Ovary (tissue), 10 donors: ENCODE measurements at places on chromosomes 1 and 21.
A peak's percentile ranks its signal among the peaks of the same experiment; 100 is the strongest.

DNA sequence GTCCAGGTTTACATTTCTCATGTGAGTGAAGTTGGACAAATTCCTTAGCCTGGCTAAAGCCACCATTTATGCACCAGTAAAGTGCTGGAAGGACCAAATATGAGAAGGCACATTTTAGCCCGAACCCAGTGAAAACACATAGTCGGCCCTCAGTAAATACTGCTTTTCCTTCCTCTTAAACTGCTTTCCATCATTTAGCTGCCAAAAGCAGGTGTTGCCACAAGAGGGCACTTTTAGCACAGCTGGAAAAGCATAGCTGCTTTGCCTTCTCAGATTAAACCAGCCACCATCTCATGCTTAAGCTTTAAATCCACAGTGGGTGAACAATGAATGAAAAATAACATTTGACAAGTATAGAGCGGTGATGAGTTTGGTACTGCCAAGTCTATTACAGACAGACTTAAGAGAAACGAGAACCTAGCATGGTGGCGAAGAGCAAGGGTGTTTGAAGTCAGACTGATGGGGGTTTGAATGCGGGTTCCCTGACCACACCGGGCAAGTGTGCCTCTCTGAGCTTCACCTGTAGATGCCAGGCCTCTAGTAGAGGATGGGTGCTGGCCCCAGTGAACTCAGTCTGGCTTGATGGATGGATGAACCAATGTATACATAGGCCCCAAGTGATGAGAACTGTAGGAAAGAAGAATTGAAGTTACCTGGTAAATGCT, 57.8 kb downstream of the SLC35D1 start:
- peak; percentile 48 for DNase-seq

DNA sequence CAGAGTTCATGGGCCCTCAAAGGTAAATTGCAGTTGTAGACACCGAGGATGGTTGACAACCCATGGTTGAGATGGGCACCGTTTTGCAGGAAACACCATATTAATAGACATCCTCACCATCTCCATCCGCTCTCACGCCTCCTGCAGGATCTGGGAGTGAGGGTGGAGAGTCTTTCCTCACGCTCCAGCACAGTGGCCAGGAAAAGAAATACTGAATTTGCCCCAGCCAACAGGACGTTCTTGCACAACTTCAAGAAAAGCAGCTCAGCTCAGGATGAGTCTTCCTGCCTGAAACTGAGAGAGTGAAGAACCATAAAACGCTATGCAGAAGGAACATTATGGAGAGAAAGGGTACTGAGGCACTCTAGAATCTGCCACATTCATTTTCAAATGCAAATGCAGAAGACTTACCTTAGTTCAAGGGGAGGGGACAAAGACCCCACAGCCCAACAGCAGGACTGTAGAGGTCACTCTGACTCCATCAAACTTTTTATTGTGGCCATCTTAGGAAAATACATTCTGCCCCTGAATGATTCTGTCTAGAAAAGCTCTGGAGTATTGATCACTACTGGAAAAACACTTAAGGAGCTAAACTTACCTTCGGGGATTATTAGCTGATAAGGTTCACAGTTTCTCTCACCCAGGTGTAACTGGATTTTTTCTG, 9.3 kb downstream of the SLAMF8 start:
- no peak for DNase-seq

DNA sequence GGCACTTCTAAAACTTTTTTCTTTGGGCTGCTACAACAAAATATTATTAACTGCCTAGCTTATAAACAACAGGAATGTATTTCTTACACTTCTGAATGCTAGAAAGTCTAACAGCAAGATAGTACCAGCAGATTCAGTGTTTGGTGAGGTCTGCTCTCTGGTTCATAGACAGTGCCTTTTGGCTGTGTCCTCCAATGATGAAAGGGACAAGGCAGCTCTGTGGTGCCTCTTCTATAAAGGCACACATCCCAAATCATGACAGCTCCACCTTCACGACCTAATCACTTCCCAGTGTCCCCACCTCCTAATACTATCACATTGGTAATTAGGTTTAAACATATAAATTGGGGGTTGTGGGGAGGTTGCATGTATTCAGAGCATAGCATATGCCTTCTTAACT, 9.5 kb downstream of the CFH start:
- DNase-seq, result no peak

DNA sequence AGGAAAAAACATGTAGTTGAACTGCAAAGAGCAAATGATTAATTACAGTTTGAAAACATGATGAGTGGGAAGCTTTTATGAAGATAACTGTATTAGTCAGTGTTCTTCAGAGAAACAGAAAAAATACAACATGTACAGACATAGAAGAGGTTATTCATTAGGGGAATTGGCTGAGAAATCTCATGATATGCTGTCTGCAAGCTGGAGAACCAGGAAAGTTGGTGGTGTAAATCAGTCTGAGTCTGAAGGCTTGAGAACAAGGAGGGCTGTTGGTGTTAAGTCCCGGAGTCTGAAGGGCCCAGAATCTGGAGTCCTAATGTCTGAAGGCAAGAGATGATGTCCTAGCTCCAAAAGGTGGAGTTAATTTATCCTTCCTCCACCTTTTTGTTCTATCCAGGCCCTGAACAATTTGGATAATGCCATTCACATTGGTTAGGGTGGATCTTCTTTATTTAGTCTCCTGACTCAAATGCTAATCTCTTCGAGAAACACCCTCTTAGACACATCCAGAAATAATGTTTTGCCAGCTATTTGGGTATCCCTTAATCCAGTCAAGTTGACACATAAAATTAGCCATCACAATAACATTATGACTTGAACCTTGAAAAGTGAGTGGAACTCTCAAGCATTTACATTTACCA, 672.9 kb upstream of the PTBP2 start:
- DNase-seq, result no peak

DNA sequence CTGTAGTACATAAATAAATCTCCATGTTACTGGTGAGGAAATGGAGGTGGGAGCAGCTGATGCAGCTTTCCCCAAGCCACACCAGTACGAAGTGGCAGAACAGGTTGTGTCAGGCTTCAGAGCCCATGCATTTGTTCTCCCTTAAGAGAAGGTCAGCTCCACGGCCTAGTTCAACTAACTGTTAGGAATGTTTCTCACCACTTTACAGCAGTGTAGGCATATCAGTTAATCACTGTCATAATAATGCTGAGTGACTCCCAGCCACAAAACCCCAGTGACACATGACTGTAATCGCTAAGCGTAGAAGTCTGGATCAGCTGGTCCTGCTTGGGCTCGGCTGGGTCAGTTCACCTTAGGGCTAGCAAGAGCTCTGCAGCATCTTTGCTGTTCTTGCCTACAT, 90.4 kb downstream of the VPS26C start:
- no peak for DNase-seq

- no peak for DNase-seq
Measured at GRCh38 chr1:22886211-22886610, 86.5 kb downstream of the LACTBL1 start.

DNA sequence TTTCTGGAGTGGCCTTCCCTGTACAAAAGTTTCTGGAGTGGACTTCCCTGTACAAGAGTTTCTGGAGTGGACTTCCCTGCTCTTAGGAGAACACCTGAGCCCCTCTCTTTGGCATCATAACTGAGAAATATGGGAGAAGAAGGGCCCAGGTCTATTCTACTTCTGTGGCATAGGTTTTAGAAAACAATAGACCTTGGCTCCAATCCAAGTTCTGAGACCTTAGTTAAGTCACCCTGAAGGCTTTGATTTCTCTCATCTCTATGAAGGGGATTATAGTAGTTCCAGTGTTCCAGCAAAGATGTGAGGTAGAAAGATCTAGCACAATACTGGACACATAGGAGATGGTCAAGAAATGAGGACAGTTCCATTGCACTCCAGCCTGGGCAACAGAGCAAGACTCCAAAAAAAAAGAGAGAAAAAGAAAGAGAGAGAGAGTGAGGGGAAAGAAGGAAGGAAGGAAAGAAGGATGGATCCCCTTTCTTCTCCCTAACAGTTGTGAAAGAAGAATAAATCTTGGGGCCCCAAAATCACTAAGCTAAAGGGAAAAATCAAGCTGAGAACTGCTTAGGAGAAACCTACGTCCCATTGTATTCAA, 13.3 kb upstream of the EIF4G3 start:
- no peak for DNase-seq

- DNase-seq, result no peak
Measured at GRCh38 chr1:5637171-5637570, 355.1 kb downstream of the NPHP4 start.

DNA sequence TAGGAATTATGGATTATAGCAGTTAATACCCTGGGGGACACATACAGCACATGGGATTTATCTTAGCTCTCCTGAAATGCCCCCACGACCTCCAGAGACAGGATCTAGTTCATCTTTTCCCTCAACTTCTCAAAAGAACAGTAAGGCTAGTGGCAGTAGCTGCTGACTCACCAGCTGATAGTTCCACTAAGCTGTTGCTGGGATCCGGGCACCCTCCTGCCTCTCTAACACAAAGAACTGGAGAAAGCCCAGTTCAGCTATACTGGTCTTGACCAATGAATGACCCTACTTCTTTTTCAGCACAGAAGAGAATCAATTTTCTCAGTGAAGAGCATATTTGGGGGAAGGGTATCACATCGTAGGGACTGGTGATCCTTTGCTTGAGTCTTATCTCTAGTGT, 84.1 kb downstream of the PGBD5 start:
- DNase-seq, result no peak

DNA sequence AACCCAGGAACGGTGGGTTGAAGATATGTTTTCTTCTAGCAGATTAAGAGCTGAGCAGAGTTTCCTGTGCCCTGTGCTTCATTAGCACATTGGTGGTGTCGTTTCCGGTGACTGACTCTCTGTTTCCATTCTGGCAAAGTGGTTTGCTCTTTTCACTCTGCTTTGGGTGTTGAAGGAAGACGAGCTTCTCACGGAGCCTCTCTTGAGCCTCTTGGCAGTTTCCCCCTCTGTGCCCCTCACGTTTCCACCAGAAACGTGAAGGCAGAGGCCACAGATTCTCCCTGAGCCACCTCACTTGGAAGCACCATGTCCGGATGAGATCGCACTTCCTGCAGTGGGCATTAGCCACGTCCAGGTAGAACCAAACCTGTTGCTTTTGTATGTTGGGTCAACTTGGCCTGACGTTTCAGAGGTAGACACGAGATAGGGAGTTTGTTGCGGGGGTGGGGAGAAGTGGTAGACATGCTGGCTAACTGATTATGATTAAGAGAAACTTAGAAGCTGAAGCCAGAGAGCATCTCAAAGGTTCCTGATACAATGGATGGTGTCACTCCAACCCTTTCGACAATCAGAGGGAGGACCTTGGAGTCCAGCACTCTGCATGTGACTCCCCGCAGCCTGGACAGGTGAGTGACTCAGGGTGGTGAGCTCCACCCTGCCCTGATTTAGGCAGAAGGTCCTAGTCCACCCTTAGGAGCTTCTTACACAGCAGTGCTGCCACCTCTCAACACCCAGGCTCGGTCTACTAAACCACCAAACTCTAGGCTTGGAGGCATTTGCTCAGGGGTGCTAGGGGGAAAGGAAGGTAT, at the start of gene LAX1:
TSS of gene LAX1 (plus strand) at position 155 of the 809 bp plus-strand sequence. CDS start at position 538, 383 bp downstream.
- no peak for DNase-seq
